Activated CD4-positive, alpha-beta T cell treated with anti-CD3 and anti-CD28 coated beads, Interleukin-2, amount 10 ng/mL, durations not matched to agents 24 days and 14 days (primary cell): ENCODE measurements at places on chromosomes 13 and 19. TPM values are rescaled to one million over a fixed set of nuclear protein-coding genes. Genes with fewer than 3 reads are reported as not detected.

GRCh38 chr19:41799444-41800000 is 3.1 kb downstream of the CEACAM3 start:
- peaks cover 17% of the 10 kb centered on the region for H3K27me3 ChIP-seq
- H3K36me3 ChIP-seq, result no peaks in the 10 kb centered on the region
- H3K4me3 ChIP-seq, result no peak overlapping the region

- H3K4me3 ChIP-seq, result no peak overlapping the region
- H3K27me3 ChIP-seq, result no peaks in the 10 kb centered on the region
- DNase-seq, result no peak
- no peaks in the 10 kb centered on the region for H3K4me1 ChIP-seq
Measured at GRCh38 chr13:92838786-92839185, 387.8 kb upstream of the GPC6 start.

- peaks cover 5% of the 10 kb centered on the region for H3K27me3 ChIP-seq
- H3K36me3 ChIP-seq, result no peaks in the 10 kb centered on the region
- H3K4me3 ChIP-seq, result no peak overlapping the region
- no peak overlapping the region for H3K27ac ChIP-seq
Measured at GRCh38 chr13:49399801-49400472, 43.9 kb downstream of the CAB39L start.

- peaks cover 21% of the 10 kb centered on the region for H3K27me3 ChIP-seq
- H3K4me3 ChIP-seq, result no peak overlapping the region
- DNase-seq, result no peak
- peaks cover 15% of the 10 kb centered on the region for H3K4me1 ChIP-seq
- H3K36me3 ChIP-seq, result no peaks in the 10 kb centered on the region
Measured at GRCh38 chr13:97125810-97126738, 96.1 kb upstream of the MBNL2 start.

DNA sequence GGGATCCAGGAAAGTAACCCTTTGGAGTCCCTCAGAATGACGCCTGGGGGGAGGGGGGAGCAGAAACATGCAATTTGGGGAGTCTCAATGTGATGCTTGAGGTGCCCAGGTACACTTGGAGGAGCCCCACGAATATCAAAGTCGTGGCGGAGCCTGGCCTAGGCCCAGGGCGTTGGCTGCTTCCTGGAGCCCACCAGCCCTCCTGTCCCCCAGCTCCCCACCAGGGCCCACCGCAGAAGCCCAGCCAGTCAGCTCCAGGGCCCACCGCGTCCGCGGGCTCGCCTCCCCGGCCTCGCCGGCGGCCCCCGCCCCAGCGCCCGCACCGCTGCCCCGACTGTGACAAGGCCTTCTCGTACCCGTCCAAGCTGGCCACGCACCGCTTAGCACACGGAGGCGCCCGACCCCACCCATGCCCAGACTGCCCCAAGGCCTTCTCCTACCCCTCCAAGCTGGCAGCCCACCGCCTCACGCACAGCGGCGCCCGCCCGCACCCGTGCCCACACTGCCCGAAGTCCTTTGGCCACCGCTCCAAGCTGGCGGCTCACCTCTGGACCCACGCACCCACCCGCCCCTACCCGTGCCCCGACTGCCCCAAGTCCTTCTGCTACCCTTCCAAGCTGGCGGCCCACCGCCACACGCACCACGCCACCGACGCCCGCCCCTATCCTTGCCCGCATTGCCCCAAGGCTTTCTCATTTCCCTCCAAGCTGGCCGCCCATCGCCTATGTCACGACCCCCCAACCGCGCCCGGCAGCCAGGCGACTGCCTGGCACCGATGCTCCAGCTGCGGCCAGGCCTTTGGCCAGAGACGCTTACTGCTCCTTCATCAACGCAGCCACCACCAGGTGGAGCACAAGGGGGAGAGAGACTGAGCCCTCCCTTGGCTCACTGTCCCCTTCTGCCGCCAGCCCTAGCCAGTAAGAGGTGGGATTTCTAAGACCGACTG is 2.1 kb downstream of the ZNF575 start:
- H3K27me3 ChIP-seq, result no peaks in the 10 kb centered on the region
- H3K27ac ChIP-seq, result peak overlapping the region; percentile 80
- H3K4me3 ChIP-seq, result peak overlapping the region; percentile 53
- H3K36me3 ChIP-seq, result peaks cover 28% of the 10 kb centered on the region

DNA sequence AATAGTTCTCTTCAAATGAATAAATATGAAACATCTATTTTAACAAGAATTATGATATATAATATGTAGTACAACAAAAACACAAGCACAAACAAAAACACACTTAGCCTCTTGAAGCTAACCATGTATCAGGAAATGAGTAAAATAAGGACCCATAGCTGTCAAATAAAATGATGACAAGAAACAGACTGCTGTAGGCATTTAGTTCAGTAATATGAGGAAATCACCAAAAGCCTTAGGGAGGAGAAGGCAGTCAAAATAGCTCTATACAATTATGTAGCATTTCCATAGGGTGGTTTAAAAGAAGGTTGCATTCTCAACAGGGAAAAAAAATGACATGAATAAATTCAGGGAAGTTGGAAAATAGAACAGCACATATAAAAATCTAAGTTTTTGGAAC is 163.4 kb downstream of the PCDH20 start:
- no peaks in the 10 kb centered on the region for H3K4me1 ChIP-seq
- H3K36me3 ChIP-seq, result no peaks in the 10 kb centered on the region
- no peak overlapping the region for H3K4me3 ChIP-seq
- DNase-seq, result no peak

GRCh38 chr19:4210166-4210731 is 19.1 kb upstream of the EBI3 start:
- H3K4me3 ChIP-seq, result no peak overlapping the region
- no peak overlapping the region for H3K27ac ChIP-seq
- no peak for DNase-seq
- H3K27me3 ChIP-seq, result no peaks in the 10 kb centered on the region
- no peaks in the 10 kb centered on the region for H3K36me3 ChIP-seq

DNA sequence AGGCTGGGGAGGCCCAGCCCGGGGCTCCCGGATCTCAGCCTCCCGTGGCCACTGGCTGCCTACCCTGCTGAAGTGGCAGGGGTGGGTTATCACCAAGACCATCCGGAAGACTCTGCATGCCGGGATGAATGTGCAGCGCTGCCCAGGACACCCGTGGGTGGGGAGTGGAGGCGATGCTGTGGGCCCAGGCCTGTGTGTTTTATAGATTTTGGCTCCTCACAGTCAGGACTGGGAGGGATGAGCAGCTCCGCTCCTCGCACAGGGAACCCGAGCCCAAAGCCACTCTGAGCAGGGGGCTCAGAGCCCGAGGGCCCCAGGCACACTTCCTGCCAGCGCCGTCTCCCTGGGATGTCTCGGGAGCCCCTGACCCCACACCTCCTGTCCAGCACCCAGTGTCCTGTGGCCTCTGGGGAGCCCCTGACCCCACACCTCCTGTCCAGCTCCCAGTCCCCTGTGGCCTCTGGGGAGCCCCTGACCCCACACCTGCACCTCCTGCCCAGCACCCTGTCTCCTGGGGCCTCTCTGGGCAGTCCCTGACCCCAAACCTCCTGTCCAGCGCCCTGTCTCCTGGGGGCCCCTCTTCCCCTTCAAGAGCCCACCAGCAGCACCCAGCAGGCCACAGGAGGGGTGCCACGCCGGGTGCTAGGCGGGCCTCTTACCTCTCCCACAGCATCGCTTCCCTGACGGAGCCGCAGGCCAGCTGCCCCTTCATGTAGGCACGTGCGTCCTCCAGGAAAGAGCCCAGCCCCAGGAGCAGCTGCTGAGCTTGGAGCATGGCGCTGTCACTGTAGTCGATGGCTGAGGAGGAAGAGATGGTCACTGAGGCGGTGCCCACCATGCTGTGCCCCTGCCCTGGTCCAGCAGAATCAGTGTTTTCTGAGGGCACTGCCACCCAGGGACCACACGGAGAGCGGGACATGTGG is 31.4 kb downstream of the NAXD start:
- no peaks in the 10 kb centered on the region for H3K4me1 ChIP-seq
- peaks cover 15% of the 10 kb centered on the region for H3K36me3 ChIP-seq
- no peaks in the 10 kb centered on the region for H3K27me3 ChIP-seq
- no peak for DNase-seq
- no peak overlapping the region for H3K27ac ChIP-seq
- H3K4me3 ChIP-seq, result no peak overlapping the region

GRCh38 chr19:4504891-4505569 is 13.3 kb downstream of the PLIN4 start:
- DNase-seq, result no peak
- no peak overlapping the region for H3K4me3 ChIP-seq
- H3K4me1 ChIP-seq, result peaks cover 8% of the 10 kb centered on the region
- no peaks in the 10 kb centered on the region for H3K27me3 ChIP-seq
- H3K27ac ChIP-seq, result no peak overlapping the region

DNA sequence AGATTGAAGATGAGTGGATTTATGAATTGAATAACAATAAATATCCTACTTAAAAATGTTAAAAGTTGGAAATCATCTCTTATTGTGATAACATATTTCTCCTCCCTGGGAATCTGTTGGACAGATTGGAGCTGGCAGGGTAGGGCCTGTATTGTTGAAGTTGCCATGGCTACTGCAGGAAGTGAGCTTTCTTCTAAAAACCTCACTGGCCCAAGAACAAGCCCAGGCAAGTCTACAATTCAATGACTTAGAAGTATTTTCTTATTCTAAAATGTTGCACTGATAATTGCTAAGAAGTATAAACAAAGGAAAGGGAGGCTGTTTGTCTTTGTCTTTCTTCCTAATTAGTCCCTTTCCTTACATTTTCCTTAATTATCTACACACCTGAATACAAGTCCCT is 112.1 kb downstream of the DLEU7 start:
- peaks cover 6% of the 10 kb centered on the region for H3K36me3 ChIP-seq
- H3K4me1 ChIP-seq, result peaks cover 4% of the 10 kb centered on the region
- DNase-seq, result no peak
- H3K27me3 ChIP-seq, result peaks cover 13% of the 10 kb centered on the region

DNA sequence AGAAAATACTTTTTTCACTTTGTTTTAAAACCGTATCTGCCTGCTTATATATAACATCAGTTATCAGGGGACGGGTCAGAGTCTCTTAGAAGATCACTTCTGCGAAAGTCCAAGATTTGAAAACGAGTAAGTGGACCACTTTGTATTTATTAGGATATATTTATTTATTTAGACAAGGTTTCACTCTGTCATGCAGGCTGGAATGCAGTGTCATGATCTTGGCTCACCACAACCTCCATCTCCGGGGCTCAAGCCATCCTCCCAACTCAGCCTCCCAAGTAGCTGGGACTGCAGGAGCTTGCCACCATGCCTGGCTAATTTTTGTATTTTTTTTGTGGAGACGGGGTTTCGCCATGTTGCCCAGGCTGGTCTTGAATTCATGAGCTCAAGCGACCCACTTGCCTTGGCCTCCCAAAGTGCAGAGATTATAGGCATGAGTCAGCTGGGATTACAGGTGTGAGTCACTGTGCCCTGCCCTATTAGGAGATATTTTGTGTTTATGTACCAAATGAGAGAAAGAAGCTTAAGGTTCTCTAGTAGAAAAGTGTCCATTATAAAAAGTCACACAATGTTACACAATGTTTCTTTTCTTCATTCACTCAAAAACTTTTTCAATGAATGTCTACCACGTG is 39.5 kb downstream of the RASL11A start:
- no peak for DNase-seq
- peaks cover 2% of the 10 kb centered on the region for H3K27me3 ChIP-seq
- no peak overlapping the region for H3K27ac ChIP-seq
- no peak overlapping the region for H3K4me3 ChIP-seq
- H3K36me3 ChIP-seq, result no peaks in the 10 kb centered on the region

DNA sequence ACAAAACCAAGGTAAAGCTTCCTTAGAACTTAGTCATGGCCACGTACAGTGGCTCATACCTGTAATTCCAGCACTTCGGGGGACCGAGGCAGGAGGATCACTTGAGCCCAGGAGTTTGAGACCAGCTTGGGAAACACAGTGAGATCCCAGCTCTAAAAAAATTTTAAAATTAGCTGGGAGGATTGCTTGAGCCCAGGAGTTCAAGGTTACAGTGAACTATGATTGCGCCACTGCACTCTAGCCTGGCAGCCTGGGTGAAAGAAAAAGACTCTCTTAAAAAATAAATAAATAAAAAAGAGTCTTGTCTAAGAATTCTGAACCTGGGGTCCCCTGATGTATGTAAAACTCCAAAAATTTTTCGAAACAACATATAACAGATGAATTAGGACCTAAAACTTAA is 34.9 kb downstream of the N4BP2L2 start:
- H3K4me3 ChIP-seq, result no peak overlapping the region
- H3K27me3 ChIP-seq, result no peaks in the 10 kb centered on the region
- peaks cover 24% of the 10 kb centered on the region for H3K36me3 ChIP-seq
- no peaks in the 10 kb centered on the region for H3K4me1 ChIP-seq
- DNase-seq, result no peak
- H3K27ac ChIP-seq, result no peak overlapping the region

GRCh38 chr13:62088165-62088564 is 672.5 kb upstream of the PCDH20 start:
- H3K27ac ChIP-seq, result no peak overlapping the region
- H3K4me1 ChIP-seq, result no peaks in the 10 kb centered on the region
- no peaks in the 10 kb centered on the region for H3K36me3 ChIP-seq
- H3K27me3 ChIP-seq, result no peaks in the 10 kb centered on the region

GRCh38 chr19:30036154-30037129 is 94.4 kb downstream of the URI1 start:
- no peak overlapping the region for H3K4me3 ChIP-seq
- DNase-seq, result no peak
- H3K4me1 ChIP-seq, result no peaks in the 10 kb centered on the region
- peaks cover 80% of the 10 kb centered on the region for H3K36me3 ChIP-seq
- no peaks in the 10 kb centered on the region for H3K27me3 ChIP-seq
- H3K27ac ChIP-seq, result no peak overlapping the region

DNA sequence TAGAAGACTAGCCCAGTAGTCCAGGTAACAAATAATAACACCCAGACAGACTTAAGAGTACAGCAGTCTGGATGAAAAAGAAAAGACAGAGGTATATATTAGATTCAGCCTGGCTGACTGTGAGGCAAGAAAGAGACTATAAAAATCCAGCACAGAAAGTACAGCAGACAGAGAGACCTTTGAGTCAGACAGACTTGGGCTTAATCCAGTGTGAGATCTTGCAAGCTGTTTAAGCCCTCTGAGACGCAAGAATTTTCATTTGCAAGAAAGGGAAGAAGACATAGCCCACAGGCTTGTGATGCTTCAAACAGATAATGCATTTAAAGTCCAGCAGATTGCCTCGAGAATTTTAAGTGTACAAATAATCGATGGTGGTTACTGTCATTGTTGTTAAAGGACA is 471.4 kb downstream of the LIG4 start:
- no peak overlapping the region for H3K4me3 ChIP-seq
- DNase-seq, result no peak
- H3K27me3 ChIP-seq, result no peaks in the 10 kb centered on the region
- no peaks in the 10 kb centered on the region for H3K4me1 ChIP-seq

GRCh38 chr19:34838248-34838647 is 65.2 kb upstream of the ZNF599 start:
- H3K4me3 ChIP-seq, result no peak overlapping the region
- peaks cover 4% of the 10 kb centered on the region for H3K4me1 ChIP-seq
- no peak overlapping the region for H3K27ac ChIP-seq
- DNase-seq, result peak; percentile 47

Gene ATXN8OS
- total RNA-seq, result not detected in 2 replicates

Gene GPX4
- 225 and 239 TPM in 2 replicates for total RNA-seq

Gene CACNG6
- total RNA-seq, result not detected in 2 replicates

Gene ZNF730
- total RNA-seq, result 0.68 and 0.85 TPM in 2 replicates

Gene ZNF491
- 0.12 and 0.68 TPM in 2 replicates for total RNA-seq

Gene SYT3
- total RNA-seq, result not detected in 2 replicates

Gene THAP8
- total RNA-seq, result 1.5 and 2.0 TPM in 2 replicates

Gene R3HDM4
- 86.8 and 91.5 TPM in 2 replicates for total RNA-seq

Gene FGF21
- not detected in 2 replicates for total RNA-seq

Gene SYNE4
- 2.2 and 2.9 TPM in 2 replicates for total RNA-seq

Gene NOVA2
- total RNA-seq, result not detected in 2 replicates

Gene LILRA2
- not detected in 2 replicates for total RNA-seq
